ENCODE measurements at places on chromosomes 7 and 10.
A peak's percentile ranks its signal among the peaks of the same experiment; 100 is the strongest.

- no peak for DNase-seq
Measured at GRCh38 chr7:70799841-70800405, 332.0 kb upstream of the GALNT17 start.

DNA sequence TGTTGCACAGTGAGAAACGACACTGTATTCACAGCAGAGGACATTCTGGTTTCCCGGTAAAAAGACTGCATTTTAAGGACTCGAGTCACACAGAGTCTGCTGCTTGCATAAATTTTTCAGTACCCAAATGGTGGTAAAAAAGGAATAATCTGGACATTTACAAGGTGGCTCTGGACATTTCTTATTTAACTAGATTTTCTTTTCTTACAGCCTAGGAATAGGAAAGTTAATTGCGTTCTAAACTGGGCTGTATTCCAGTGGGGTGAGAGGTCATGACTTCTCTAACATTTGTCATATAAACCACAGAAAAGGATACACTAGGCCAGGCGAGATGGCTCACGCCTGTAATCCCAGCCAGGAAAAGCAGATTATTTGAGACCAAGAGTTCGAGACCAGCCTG lies 237.5 kb upstream of the KLF6 start:
- no peak for DNase-seq

- no peak for DNase-seq
Measured at GRCh38 chr7:77458786-77459185, 42.6 kb upstream of the GSAP start.

GRCh38 chr10:96244354-96244753 lies 27.0 kb downstream of the BLNK start:
- DNase-seq: no peak

- DNase-seq: peak; percentile 39
Measured at GRCh38 chr10:27041196-27041595, 59.1 kb downstream of the ANKRD26 start.

DNA sequence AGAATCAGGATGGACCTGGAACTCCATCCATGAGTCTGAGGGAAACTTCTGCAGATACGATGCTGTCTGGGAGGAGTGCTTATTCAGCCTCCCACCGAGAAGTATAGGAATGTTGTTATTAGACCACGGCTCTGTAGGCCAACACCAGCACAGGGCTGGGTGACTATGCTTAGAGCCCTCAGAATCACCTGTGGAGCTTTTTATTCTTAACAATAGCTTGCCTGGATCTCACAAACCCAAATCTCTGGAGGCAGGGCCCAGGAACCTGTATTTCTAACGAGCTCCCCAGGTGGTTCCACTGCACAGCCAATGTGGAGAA lies 55.6 kb upstream of the ARID5B start:
- no peak for DNase-seq

GRCh38 chr7:25565002-25565401 lies 336.7 kb upstream of the NPVF start:
- DNase-seq: no peak

DNA sequence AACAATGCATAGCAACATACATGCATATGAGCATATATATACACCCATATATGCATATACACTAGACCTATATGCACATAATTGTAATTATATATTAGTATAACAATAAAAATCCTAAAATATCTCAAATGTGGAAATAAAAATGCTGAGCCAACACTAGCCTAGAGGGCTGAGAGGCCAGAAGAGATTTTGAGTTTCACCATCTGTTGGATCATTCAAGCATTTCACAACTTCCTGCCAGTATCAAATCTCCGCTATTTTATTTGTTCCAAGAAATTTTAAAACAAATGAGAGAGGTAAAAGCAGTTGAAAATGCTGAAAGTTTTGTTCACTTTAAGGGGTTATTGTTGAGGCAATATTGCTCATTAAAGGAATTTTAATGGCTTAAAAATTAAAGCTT lies 187.0 kb downstream of the PCDH15 start:
- no peak for DNase-seq

DNA sequence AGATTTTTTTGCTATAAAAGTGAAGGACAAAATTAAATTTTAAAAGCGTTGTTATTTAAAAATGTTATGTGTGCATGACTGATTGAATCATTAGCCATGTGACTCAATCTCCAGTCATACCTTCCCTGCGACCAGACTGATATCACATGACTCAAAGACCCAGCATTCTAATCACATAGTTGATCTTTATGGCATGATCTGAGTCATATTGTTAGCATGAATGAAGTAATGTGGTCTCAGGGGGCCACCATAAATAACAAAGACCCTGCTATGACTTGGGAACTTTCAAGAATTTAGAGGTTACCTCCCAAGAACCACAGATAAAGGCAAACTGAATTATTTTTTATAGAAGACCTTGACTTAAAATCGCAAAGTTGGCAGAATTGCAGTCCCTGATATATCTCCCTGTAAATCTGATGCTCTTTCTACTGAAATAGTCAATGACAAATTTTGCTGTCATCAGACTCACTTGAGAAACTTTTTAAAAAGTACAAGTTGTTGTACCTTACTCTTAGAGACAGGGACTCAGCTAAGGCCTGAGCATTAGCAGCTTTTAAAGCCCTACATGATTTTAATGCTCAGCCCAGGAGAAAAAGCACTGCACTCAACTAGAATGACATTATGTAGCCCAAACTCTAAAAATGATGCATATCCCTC lies 717.3 kb downstream of the XPNPEP1 start:
- no peak for DNase-seq

- peak; percentile 23 for DNase-seq
Measured at GRCh38 chr7:128197589-128197988, 43.5 kb upstream of the LEP start.

GRCh38 chr7:140384894-140385545 lies 13.3 kb downstream of the SLC37A3 start:
- no peak for DNase-seq

DNA sequence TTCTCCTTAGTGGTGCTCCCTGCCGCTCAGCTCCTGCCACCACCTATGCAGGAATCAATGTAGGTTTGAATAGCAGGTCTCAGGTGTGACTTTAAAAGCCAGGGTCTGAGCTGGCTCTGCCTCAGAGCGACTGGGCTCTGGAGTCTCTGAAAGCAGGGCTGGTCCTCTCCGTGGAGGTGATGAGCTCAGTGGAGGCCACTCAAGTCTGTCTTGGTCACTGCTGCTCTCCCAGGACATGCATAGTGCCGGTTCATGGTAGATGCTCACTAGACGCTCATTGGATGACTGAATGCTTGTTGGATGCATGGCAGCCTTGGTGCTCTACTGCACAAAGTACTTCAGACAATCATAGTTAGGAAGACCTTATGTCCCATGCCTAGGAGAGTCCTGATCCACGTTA lies 45.1 kb upstream of the PTF1A start:
- no peak for DNase-seq

GRCh38 chr7:36969376-36969775 lies 245.1 kb upstream of the AOAH start:
- DNase-seq: peak; percentile 22

GRCh38 chr7:6559896-6560295 lies 8.6 kb upstream of the GRID2IP start:
- no peak for DNase-seq

GRCh38 chr10:43282881-43283280 lies 16.0 kb upstream of the RASGEF1A start:
- DNase-seq: peak; percentile 17

GRCh38 chr7:131381069-131381838 lies 53.6 kb downstream of the MKLN1 start:
- no peak for DNase-seq

DNA sequence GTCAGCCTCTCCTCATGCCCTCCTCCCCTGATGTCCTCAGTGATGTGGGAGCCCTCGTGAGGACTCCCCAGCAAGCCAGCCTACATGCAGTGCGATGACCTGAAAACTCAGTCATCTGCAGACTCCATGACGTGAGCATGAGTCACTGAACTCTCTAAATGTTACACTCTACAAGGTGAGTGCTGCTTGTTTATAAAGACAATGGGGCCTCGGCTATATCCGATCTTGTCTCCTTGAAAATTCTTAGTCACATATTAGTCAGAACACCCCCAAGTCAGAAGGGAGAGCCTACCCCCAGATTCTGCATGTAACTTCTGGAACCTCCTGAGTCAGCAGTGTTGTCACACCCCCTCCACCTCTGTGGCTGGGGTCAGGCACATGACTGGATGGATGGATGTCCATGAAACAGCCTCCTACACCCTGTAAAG lies 673.8 kb downstream of the INHBA start:
- no peak for DNase-seq

DNA sequence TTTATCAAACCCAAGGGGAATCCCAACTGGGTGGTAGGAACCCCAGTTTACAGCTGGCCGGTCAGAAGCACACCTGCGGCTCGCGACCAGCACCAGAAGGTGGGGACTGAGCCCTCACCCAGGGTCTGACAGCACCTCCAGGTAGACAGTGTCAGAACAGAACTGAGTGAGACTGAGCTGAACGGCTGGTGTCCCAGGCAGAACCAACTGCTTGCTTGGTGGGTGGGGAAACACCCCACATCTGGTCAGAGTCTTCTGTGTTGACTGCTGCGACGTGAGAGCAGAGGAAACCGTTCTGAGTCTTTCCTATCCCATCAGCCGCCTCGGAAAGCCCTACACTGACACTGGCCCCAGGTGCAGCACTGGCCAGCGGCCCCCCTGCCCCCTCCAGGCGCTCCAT lies 160.7 kb downstream of the MAD1L1 start:
- no peak for DNase-seq

DNA sequence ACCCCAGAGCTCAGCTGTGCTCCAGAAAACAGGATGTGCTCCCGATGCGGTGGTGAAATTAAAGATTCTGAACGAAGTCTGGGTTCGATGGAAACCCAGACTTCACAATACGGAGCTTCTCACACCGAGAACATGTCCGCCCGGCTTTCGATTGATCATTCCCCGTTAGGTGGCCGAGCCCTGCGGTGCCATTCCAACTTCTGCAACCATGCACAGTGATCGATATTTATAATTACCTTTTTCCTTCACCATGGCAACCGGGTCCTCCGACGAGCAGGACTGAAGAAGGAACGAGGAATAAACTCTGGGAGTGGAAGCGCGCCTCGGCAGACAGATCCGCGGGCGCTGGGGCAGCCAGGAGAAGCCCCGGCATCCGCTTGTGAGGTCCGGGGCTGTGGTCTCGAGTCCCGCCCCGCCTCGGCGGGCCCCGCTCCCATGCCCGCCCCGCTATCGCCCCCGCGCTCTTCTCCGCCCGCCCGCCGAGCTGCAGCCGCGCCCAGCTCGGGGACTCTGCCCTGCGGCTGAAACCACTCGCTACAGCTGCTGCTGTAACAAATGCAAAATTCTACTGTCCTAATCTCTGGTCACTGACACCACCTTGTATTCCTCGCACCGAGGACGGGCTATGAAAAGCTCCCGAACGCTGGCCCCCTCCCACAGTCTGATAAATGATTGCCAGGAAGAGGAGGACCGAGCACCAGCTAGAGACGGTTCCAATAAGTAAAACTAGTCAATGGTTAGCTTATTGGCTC lies 26.2 kb downstream of the ABLIM1 start:
- no peak for DNase-seq

DNA sequence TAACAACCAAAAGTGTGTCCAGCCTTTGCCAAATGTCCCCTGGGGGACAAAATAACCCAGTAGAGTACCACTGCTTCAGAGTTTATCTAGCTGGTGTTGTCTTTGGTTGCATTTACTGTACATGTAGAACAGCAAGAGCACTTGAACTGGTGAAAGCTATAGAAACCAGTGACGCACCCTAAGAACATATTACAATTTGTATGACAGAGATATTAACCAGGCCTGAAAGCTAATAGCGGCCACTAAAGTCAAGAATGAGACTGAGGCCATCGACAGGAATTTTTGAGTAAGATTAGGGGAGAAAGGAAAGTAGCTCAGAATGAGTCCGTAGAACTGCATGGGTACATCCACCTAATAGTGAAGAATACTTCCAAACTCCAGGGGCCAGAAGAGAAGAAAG lies 236.2 kb downstream of the MTERF1 start:
- DNase-seq: no peak

- peak; percentile 35 for DNase-seq
Measured at GRCh38 chr10:89392974-89393373, 551 bp downstream of the IFIT1 start.

GRCh38 chr10:10530313-10530712 lies 487.4 kb upstream of the CELF2 start:
- DNase-seq: no peak

DNA sequence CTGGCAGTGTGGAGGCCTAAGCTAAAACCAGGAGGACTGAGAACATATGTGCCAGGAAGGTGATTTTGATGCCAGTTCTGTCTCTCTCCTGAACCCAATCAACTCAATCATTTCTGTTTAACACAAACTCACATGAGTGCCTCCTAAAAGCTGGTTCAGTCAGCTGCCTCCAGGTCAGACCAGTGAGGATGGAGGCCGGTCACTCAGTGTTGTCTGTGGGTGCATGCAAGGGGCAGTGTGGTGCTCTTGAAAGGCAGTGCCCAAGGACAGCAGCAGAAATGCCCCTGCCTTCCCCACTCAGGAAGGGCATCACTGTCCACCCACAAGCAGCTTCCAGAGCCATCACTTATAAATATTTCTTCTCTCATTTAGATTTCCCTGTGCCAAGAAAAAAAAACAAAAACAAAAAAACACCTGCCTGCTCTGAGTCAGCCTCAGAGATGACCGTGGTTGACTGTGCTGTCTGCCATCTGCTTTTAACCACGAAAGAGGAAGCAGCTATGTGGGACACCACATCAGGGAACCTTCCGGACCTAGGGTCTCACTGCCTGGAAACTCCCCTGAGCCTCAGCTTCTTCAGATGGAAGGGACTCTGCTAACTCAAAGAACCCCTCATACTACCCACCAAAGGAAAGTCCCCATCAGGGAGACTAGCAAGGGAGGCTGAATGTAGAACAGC lies 39.1 kb downstream of the VOPP1 start:
- DNase-seq: peak; percentile 79

DNA sequence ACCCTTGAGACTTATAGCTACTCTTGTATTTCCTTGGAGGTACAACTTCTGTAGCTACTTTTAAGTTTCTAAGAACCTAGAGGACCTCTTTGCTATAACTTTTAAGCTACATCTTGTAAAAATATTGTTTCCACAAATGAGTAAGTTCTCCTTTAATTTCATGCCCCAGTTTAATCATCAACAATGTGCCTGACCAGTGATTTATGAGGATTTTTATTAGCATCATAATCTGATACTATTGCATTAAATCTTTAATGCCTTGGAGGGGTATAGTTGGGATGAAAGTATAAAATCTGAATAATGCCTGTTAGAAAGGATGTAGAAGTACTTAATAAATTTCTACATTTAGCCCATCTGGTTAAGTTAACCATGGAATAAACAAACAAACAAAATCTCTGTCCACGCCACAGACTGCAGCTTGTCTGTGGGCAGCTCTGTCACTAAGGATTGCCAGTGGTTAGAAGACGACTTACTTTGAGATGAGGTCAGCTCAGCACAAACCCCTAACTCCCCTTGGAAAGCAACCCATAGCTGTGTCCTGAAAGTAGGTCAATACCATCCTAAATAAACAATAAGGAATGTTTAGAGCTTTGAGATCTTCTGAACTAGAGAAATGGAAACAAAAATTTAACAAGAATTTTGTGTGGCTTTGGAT lies 18.3 kb downstream of the UBE2D1 start:
- no peak for DNase-seq

GRCh38 chr7:106063692-106064091 lies 48.4 kb downstream of the SYPL1 start:
- DNase-seq: no peak

All from lung microvascular endothelial cell (primary cell).